ENCODE measurements at places on chromosomes 16 and 17.

- DNase-seq = no peak
Measured at GRCh38 chr16:85105475-85105874, 6.8 kb downstream of the CIBAR2 start.

GRCh38 chr17:16986391-16986790, 14.5 kb upstream of the TNFRSF13B start:
- DNase-seq = no peak

DNA sequence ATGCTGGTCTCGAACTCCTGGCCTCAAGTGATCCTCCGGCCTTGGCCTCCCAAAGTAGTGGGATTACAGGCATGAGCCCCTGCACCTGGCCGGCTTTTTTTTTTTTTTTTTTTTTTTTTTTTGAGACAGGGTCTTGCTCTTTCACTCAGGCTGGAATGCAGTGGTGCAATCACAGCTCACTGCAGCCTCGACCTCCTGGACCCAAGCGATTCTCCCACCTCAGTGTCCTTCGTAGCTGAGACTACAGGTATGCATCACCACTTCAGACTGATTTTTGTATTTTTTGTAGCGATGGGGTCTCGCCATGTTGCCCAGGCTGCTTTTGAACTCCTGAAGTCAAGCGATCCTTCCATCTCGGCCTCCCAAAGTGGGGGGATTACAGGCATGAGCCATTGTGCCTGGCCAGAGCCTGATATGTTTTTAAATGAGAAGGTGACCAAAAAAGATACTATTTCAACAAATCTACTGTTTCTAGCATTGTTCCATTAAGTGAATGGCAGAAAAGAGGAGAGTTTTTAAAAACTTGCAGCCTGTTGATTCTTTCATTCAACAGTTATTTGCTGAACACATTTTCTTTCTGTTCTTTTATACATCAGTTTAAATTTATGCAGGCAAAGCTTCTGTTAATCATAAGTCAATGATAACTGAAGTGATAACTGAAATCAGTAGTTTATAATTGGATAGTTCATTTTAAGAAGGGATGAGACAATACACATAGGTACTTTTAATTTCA, 3.2 kb upstream of the SRSF1 start:
- DNase-seq = no peak

DNA sequence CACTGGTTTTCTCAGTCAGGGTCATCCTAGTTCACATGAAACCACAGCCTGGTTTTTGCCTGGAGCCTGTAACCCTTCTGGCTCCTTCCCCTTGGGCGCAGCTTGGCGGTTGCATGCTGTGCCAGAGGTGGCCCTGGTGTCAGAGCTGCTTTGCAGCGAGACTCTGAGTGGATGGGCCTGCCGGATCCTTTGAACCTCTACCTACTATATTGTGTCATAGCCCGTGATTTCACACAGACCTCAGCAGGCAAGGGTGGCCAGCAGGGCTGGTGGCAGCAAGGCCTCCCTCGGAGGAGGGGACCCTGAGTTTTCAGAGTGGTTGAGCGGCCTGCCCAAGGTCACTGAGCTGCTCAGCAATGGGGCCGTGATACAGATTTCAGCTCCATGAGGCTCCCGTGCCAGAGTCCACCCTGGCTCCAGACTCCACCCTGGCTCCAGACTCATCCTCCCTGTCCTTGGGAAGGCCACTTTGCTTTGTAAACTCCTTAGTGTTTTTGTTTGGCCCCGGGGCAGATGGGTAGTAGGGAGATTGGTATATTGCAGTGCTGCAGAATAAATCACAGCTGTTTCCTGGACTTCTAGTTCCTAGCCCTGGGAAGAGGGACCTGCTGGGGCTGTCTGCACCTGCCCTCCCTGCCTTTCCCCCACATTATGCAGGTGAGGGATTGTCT, 9.7 kb downstream of the MPRIP start:
- peak; percentile 30 for DNase-seq

GRCh38 chr17:59154292-59154720, 680 bp downstream of the SKA2 start:
- peak; percentile 16 for DNase-seq

DNA sequence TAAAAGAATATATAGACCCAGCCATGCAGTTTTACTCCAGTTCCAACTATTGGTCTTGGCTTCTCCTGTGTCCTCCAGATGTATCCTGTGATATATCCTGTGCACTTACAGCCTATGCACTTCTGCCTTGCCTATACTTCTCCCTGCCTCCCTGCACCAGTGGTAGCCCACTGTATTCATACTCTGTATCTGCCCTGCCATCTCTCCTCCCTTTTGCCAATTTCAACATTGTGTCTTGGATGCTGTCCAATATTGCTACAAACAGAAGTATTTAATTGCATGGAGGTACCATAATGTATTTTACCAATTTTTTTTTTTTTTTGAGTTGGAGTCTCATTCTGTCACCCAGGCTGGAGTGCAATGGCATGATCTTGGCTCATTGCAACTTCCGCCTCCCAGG, 242.7 kb downstream of the HAPSTR1 start:
- no peak for DNase-seq

GRCh38 chr17:43598357-43599045, 52.4 kb upstream of the ETV4 start:
- no peak for DNase-seq

DNA sequence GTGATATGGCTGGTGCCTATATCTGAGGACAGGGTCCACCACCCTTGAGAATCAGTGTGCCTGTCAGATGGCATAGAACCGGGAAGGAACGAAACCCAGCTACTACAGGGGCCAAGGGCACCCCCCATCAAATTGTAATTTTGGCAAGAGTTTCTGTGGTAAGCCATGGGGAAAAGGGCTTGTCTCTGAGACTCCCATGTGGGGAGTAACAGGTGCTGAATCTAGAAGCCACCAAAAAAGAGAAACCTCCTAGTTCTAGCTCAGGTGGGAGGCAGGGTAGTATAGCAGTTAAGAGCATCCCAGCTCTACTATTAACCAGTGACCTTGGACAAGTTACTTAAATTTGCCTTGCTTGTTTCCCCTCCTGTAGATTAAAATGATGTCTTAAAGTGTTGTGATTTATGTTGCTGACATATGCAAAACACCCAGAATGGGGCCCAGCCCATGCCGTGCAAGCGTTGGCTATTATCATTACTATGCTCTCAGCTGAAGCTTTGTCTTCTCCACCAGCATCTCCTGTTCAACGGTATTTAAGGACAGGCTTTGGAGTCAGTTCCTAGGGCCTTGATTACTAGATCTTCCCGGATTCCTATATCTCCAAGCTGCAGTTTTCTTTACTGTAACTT, 210.7 kb upstream of the NLRP1 start:
- DNase-seq = no peak

DNA sequence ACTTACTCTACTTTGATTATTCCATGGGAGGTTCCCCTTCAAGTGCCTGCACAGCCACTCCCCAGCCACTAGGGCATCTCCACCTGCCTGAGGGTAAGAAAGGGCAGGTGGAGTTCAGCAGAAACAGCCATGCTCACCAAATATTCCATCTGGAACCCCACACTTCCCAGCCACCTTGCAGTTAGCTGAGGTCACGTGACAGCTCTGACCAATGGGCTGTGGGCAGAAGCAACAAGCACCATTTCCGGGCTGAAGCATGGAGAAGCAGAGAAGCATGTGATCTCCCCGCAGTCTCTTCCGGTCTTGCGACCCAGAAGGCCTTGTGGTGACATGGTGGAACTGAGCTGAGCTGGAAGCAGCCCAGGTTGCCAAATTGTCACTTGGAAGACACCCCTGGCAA, 108.6 kb downstream of the CCT6B start:
- DNase-seq = no peak

DNA sequence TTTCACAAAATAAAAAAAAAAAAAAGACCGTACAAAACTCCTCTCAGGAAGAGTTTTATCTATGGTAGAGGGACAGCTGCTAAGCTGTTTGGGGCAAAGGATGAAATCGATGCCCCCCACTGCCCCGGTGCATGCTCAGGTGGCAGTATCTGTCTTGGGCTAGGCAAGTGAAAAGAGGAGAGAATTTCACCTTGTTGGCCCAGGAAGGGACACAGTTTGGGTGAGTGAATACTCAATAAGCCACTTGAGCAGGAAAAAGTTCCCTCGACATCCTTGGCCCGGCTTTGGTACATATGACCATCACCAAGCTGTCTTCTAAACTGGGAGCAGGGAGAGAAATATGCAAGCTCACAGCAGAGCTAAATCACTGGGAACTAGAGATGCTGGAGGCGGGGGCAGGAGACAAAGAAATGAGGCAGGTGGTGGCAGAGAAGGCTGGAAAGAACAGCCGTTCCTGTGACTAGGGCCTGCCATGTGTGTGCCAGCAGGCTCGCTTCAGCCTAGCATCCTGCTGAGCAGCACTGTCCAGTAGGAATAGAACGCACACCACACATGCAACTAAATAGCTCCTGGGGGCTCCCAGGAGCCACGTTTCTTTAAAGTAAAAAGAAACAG, 8.2 kb upstream of the EIF1 start:
- DNase-seq = no peak
